ENCODE measurements at places on chromosomes 5 and 9.

GRCh38 chr5:33808699-33809098 is 83.1 kb downstream of the ADAMTS12 start:
- DNase-seq, result no peak

DNA sequence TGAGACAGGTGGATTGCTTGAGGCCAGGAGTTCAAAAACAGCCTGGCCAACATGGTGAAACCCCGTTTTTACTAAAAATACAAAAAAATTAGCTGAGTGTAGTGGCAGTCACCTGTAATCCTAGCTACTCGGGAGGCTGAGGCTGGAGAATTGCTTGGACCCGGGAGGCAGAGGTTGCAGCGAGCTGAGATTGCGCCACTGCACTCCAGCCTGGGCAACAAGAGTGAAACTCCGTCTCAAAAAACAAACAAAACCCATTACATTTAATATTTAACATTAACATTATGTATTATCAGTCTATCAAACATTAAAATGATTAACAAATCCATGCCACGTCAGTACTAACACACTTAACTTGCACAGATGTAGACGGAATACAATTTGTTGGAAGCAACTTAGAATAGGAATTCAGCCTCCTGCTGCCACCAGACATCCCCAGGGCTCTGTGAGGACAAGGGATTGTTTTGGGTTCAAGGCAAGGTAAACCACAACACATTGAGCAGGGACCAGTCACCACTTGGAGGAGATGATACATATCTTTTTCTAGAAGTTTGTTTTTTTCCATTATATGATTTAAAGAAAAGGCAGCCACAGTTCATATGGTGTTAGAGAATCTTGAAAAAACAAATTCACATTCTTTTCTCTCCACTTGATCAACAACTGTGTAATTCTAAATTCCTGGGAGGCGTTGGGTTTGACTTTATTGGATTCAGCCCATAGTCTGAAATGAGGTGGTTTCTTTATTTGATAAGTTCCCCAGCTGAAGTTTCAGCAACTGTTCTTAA is 104.1 kb upstream of the BASP1 start:
- DNase-seq, result no peak

DNA sequence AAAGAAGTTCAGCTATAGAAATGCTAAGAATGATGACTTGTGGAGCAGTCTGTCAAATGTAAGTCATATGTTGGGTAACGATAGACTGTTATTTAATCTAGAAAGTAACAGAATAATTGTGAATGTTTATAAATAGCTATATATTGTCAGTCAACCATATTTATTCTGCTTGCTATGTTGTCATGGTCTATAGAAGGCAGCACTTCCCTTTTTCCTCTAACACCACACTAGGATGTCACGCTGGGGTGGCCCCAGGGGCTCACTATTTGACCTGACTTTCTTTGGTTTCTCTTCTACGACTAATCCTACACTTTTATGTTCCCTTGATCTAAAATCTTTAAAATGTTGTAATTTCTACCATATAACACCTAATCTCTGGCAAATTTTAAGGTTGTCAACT is 20.5 kb downstream of the ERAP2 start:
- DNase-seq, result no peak

- DNase-seq, result no peak
These were observed 102.2 kb upstream of the SLCO6A1 start for GRCh38 chr5:102600964-102601363.

GRCh38 chr5:116297296-116297814 is 212.5 kb downstream of the COMMD10 start:
- DNase-seq, result no peak

DNA sequence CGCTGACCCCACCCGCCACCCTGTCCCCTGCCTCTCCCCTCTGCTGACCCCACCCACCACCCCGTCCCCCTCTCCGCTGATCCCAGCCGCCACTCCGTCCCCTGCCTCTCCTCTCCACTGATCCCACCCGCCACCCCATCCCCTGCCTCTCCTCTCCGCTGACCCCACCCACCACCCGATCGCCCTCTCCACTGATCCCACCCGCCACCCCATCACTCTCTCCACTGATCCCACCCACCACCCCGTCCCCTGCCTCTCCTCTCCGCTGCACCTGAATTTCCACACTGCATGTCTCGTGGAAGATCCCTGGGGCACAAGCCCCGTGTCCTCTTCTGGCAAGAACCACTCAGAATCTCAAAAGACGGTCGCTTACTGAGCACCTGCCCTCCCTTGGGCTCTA is 53.4 kb upstream of the OLFM1 start:
- DNase-seq, result no peak

DNA sequence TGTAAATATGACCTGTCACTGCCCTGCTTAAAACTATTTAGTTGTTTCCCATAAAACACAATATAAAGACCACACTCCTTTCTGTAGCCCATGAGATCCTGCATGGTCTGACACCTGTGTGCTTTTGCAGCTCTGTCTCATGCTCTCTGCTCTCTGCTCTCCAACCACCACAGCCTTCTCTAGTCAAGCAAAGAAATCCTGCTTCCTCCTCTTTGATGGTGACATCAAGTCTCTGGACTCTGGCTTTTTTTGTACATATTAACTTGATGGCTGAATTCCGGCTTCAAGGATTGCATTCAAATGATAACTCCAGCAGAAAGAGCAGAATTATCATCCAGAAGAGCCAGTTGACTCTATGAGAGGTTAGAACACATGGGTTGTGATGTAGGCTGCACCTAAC is 58.2 kb downstream of the CHSY3 start:
- DNase-seq, result no peak

GRCh38 chr9:2248768-2249265 is 233.7 kb downstream of the SMARCA2 start:
- DNase-seq, result no peak

- DNase-seq, result no peak
These were observed 27.2 kb downstream of the GGTA1 start for GRCh38 chr9:121472446-121472845.

DNA sequence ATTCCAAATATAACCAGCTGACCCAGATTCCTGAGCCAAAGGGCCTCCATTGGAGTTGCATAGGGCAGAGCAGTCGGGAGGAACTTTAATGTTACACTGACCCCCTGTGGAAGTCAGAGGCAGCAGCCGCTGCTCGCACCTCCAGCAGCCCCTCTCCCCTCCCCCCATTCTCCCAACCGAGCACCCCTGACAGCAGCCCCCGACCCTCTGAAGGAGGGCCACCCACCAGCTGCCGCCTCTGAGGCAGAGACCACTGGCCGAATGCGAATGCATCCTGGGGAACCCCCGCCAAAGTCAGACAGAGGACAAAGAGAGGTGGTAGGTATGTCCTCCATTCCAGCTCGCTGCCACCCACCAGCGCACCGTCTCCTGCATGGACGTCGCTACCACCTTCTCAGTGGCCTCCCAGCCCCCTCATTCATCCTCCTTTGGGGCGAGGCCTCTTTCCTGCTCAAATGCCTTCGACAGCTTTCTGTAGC is 231.0 kb downstream of the CDK5RAP2 start:
- DNase-seq, result peak; percentile 10

DNA sequence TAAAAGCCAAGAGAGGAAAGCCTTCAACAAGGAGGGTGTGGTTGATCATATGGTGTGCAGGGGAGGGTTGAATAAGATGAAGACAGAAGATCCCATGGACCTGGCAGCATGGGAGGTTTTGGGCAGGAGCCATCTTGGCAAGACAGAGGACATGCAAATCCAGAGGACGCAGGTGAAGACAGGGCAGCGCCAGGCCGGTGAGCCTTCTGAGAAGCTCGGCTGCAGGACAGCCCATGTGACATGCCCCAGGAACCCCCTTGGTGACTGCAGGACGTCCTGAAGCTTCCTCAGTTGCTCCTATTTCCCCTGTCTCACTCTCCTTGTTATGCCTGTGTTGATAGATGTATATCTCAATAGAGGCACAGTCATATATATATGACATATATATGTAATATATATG is 159.4 kb downstream of the GADD45G start:
- DNase-seq, result no peak

- DNase-seq, result no peak
These were observed 38.4 kb upstream of the BARHL1 start for GRCh38 chr9:132543960-132544359.

DNA sequence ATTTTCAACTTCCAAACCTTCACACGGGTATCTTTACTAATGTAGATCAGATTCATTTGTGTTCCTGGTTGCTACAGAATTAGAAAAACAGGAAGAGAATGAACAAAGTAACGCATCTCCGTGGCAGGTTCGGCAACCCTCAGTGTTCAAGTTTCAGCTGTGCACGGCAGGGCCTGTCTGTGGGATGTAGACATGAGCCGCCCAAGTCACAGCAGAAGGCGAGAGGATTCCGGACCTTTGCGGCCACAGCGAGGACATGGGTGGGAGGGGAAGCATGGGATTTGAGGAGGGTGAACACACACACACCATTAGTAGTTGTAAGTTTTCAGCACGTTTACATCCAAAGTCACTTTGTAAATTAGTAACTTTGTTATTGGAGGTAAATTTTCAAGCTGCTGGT is 31.7 kb upstream of the CEP72 start:
- no peak for DNase-seq

DNA sequence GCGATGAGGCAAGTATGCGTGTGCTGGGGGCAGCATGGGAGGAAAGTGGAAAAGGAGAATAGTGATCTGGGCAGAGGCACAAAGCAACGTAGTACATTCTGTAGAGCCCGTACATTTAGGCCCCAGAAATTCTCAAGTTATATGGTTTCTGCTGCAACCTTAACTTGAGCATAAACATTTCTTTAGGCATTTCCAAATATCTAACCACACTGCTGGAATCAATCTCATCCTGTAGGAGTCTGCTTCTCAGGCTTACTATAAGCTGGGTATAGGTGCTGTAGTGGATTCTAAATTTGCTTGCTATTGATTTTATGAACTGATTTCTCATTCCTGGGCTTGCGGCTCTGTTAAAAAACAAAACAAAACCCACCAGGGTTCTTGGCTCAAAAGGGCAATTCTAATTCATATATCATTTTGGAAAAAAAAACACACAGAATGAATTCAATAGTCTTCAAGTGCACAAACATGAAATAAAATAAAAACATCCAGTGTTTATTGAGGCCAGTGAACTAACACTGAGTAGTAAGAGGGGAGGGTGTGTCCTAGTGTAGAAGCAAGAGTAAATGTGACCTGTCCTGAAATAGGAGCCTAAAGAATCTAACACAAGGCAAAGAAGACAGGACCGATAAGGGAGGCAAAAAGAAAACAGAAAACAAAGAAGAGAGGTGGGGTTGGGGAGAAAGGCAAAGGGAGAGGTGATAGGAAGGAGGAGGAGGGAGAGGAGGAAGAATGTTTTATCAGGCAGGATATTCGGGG is 145.5 kb upstream of the LHFPL2 start:
- DNase-seq, result no peak

GRCh38 chr9:88230612-88231011 is 92.3 kb upstream of the SPATA31C2 start:
- DNase-seq, result no peak

- DNase-seq, result peak; percentile 45
These were observed at the start of gene NDUFS6 for GRCh38 chr5:1801222-1801966. Gene NDUFS6 (plus strand): TSS chr5:1801407. CDS start chr5:1801418, 11 bp downstream.

- no peak for DNase-seq
These were observed 134.3 kb downstream of the MACROH2A1 start for GRCh38 chr5:135264451-135265440.

DNA sequence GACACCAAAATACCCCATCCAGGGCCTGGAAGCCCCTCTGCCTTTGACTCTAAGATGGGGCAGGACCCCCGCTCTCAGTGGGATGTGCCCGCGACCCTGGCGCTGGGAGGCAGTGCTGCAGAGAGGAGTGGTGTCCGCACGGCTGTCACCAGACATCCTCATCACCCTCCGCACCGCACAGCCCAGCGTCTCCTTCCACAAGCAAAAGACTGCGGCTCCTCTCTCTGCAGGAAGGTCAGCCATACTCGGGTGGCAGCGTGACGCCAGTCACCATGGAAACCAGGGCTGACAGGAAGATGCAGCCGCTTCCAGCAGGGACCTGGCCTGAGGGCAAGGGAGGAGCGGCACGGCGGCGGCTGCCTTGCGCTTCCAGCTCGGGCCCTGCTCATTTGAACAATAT is 17.1 kb upstream of the SLC6A3 start:
- no peak for DNase-seq

GRCh38 chr5:154078272-154078671 is 39.5 kb downstream of the MFAP3 start:
- DNase-seq, result no peak

GRCh38 chr5:137320056-137321045 is 178.8 kb downstream of the SPOCK1 start:
- DNase-seq, result no peak

GRCh38 chr9:113668061-113668460 is 204.5 kb downstream of the RGS3 start:
- DNase-seq, result no peak

GRCh38 chr5:35622974-35623373 is 5.3 kb downstream of the SPEF2 start:
- no peak for DNase-seq

GRCh38 chr5:39092581-39093351 is 18.6 kb upstream of the RICTOR start:
- no peak for DNase-seq

All from anterior cingulate cortex (tissue), 58 donors.